ENCODE measurements at places on chromosomes 6 and 20.

DNA sequence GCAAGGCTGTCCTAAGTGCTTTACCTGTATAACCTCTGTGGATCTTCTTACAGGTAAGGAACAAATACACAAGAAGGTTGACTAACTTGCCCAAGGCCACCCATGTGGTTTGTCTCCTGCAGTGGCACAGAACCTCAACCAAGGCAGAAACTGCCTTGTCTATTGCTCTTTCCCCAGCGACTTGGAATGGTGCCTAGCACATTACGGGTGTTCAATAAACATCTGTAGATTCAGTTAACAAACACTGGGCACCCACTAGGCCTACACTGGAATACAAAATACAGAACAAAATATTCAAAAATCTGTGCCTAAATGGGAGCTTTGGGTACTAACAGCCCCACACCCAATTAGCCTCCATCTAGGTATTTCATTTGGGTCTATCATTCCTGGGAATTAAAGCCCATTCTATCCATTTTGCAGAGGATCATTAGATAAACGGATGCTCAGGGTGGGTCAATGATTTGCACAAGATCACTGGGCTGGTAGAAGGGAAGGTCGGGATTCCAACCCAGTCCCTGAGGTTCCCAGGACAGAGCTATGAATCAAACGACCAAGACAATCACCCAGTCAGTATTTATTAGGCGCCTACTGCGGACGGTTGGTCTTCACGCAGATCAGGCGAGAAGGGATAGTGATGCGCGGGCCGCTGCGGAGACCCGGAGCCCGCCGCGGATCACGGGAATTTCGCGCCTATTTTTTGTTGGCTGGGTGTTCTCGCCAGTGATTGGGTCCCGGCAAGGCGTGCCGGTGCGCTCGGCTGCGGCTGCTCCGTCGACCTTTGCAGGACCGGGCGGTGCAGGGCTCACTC, at the start of gene STK35:
Gene STK35 (plus strand): TSS at position 771 of the 808 bp plus-strand sequence. CDS start 55 bp downstream, outside the sequence.
- no peak for DNase-seq

DNA sequence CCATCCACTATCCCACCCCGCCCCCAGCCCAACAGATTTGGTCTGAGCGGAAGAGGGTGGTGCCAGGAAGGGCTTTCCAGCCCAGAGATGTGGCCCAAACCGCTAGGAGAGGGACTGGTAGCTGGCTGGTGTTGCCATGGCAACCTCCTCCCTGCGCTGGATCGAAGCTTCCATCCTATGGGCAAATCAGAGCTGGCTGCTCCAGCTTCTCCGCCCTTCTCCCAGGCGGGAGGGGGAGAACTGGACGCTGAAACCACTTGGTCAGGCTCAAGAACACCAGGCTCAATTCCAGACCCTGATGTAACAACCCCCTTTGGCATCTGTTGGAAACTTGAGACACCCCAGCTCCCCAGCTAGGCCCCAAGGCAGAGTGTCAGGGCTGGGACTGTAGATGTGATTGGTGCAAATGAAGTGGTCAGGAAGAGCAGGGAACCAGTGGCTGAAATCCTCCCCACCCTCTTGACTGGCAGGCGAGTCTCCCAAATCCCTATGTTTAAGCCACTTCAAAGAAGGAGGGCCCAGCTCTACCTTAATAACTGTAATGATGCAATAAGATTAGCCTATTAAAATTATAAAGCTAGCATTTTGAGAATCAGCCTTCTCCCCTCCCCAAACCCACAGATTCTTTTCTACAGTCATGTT, 4.2 kb downstream of the RIMS4 start:
- no peak for DNase-seq

DNA sequence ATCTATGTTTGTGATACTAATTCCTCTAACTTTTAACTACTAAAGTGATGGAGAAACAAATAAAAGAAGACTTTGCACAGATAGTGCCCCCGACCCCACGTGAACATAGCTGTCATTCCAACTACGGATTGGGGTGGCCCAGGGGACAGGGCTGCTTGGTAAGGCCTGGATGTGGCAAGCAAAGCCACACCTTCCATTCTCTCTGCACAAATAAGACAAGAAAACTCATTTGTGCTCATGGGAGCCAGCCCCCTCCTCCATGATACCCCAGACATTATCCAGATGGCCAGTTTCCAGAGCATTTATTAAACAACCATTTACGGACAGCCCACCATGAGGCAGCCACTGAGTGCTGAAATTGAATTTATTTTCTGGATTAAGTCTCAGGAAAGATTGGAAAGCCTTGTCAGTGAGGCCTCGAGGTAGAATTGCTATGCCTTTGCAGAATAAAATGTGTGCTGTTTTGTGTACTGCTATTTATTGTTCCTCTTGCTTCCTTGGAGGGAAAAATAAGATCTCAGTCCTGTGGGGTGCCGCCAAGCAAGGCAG, 151.2 kb downstream of the UNC5CL start:
- DNase-seq = no peak

- DNase-seq = no peak
Observed at GRCh38 chr6:138116661-138116999, 9.4 kb upstream of the PERP start.

GRCh38 chr6:28282926-28283325, 1.6 kb downstream of the PGBD1 start:
- no peak for DNase-seq

DNA sequence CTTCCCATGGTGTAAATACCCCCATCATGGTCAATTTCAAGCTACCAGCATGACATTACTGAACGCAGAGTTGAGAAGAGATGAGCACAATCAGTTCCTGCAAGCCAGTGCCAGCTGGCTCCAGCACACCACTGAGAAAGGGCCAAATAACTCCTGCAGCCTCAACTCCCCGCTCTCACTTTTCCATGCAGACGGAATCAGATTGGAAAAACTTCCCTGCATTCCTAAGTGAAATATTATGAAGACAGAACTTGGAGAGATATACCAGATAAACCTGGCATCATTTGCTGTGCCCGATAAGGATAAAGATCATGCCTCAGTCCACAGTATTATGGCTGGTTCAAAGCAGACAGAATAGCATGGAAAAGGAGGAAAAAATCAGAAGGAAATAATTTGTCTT, 56.7 kb downstream of the FILIP1 start:
- DNase-seq = no peak

GRCh38 chr6:34082864-34083626, 62.8 kb downstream of the GRM4 start:
- DNase-seq = no peak

GRCh38 chr6:140379919-140380318, 1005.5 kb upstream of the CITED2 start:
- no peak for DNase-seq

GRCh38 chr20:55760586-55760985, 244.7 kb downstream of the CBLN4 start:
- DNase-seq = no peak

DNA sequence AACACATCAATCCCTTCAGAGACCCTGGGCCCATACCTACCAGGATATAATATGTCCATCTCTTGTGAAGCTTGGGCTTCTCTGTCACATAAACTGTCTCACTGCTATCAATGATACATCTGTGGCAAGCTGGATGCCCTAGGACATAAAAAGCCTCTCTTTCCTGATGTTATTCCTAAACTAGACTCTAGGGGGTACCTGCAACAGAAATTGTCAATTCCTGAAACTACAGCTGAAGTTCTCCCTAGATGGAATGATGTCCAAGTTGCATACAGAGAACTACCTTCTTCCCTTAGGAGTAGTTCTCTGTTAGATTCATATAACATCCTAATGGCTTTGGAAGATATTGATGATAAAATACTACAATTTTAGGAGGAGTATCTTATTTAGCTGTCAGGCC, 35.8 kb downstream of the TBX18 start:
- no peak for DNase-seq

GRCh38 chr6:110356778-110357177, 1.4 kb downstream of the METTL24 start:
- no peak for DNase-seq

GRCh38 chr20:25076201-25076600, 5.7 kb downstream of the VSX1 start:
- no peak for DNase-seq

DNA sequence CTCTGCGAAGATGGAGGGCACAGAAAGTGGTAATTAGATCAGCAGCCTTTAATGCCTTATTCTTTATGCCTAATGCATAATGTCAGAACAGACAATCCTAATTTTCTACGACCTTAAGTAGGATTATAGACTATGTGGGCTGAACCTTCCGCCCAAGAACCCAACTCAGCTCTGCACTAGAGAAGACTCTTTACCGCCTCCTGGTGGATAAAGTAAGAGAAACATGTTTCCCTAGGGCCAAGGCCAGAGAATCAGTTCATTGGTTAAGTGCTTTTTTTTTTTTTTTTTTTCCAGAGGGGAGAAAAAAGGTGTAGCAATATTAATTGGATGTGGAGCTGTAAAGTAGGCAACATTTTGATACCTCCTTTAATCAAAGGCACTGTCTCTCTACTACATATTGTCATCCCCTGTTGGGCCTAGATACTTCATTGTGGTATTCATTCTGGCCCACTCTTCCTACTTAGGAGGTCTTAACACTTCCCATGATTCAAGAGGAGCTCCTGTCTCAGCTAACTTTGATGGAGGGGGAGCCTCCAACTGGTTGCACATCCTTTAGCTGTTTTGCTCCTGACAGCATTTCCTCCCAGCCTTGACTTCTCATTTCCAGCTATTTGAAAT, 124.9 kb upstream of the NRN1 start:
- DNase-seq = no peak

DNA sequence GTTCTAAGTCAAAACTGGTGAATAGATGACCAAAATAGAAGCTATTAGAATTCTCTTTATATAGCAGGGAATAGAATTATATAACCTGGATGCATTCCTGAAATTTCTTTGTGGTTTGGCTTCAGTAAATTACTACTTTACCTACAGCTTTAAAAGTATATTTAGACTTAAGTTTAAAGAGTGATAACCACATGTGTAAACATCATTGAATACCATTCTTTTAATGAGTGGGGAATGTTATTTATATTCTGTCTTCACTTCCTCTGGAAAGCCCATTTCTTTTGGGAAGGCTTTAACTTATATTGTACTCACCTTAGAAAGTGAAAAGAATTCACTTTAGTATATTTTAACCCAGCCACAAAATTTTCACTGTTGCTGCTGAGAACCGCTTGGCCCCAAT, 39.1 kb downstream of the PLEKHG1 start:
- DNase-seq = no peak

DNA sequence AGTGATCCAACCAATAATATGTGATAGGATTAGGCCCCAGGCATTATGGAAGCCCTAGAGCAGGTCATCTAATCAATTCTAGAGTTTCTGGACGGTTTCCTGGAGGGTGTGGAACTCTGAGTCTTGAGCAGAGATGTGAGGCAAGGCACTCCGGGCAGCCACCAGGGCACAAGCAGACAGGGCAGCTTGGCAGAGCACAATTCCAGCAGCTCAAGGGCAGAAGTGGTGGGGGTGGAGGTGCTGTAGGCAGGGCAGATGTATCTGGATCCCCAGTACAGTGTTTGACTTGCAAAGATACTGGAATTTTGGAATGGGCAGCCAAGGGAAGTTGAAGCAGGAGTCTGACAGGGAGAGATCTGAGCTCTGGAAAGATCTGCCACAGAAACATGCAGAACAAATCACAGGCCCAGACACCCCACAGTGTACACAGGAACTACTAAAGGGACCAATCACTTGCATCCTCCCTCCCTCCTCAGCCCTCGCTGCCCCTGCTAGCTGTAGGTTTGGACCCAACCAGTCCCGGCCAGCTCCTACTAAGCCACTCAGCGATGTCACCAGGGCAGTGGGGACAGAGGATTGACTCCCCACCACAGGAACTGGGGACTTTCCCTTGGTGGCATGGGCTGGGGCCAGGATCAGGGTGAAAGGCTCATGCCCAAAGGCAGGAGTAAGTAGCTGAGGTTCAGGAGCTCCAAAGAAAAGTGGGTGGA, 47.0 kb downstream of the TFEB start:
- DNase-seq = no peak

DNA sequence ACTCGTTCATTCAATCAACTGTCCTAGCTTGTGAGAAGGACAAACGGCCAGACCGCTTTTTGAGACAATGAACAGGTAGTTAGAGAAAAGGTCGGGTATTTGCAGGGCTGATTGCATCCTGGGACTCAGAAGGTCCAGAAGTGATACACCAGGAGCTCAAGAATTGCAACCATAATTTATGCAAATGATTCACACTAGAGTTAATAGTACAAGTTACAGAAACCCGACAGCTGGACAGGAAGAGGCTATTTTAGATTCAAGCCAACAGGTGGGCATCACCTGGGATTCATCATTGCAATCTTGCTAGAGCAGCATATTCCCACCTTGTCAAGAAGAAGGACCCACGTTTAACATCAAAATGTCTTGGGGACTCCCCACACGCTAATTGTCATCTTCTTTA, 83.5 kb downstream of the TNFAIP3 start:
- no peak for DNase-seq

GRCh38 chr6:121614115-121614514, 178.7 kb downstream of the GJA1 start:
- DNase-seq = no peak

- no peak for DNase-seq
Observed at GRCh38 chr6:168624540-168624939, 183.6 kb downstream of the SMOC2 start.

Data from pulmonary artery endothelial cell (primary cell).